Globus pallidus (tissue), 1 donor: ENCODE measurements at places on chromosomes 5 and 9.

DNA sequence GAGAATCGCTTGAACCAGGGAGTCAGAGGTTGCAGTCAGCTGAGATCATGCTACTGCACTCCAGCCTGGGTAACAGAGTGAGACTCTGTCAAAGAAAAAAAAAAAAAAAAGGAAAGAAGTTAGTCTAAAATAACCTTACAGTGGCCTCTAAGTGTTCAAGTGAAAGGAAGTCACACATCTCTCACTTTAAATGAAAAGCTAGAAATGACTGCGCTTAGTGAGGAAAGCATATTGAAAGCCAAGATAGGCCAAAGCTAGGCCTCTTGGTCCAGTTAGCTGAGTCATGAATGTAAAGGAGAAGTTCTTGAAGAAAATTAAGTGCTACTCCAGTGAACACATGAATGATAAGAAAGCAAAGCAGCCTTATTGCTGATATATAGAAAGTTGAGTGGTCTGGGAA lies 38.1 kb downstream of the ITGA1 start:
- no peak for DNase-seq

DNA sequence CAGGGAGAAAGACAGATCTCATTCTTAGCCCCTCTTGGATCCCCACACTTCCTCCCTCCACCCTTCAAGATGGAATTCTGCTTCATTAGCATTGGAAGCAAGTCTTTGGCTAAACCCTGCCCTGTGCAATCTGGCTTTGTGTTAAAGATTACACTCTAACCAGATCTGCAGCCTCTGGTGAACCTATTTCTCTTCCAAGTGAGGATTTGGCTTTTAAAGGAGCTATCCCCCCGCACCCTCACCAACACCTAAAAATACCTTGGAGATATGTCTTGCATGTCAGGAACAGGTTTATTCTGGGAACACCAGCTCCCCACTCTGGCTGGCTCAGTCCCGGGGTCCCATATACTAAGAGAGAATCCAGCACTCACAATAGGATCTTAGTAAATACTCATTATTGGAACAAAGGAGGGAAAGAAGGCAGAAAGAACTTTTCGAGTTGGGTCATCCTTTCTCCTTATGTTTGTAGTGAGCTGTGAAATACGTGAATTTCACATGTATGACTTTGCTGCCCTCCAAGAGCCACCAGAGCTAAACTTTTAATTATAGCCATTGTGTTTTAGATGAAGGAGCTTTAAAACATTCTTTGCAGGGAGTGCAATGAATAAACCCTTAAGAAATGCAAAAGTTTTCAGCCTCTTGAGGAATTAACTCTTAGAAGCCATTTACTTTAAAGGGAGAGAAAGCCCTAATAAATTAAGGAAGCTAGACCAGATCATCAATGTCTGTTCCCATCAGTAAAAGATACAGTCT lies 53.7 kb upstream of the HRH2 start:
- no peak for DNase-seq

DNA sequence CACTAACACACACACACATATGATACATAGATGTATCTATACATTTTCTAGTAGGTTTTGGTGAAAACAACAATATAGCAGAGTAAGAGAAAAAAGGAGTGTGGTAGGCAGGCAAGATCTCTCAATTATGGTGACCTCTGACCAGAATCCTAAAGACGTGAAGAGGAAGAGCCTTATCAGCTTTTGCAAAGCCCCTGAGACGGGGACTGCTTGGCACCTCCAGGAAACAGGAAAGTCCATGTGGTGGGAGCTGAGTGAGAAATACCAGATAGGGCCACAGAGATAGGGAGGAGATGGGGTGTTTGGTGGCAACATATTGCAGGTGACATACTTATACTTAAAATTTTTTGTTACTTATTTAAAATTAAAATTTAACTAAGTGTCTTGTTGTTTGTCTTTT lies 39.9 kb upstream of the CTXN3 start:
- DNase-seq = no peak

GRCh38 chr9:98312365-98312764 lies 56.9 kb upstream of the TBC1D2 start:
- no peak for DNase-seq

DNA sequence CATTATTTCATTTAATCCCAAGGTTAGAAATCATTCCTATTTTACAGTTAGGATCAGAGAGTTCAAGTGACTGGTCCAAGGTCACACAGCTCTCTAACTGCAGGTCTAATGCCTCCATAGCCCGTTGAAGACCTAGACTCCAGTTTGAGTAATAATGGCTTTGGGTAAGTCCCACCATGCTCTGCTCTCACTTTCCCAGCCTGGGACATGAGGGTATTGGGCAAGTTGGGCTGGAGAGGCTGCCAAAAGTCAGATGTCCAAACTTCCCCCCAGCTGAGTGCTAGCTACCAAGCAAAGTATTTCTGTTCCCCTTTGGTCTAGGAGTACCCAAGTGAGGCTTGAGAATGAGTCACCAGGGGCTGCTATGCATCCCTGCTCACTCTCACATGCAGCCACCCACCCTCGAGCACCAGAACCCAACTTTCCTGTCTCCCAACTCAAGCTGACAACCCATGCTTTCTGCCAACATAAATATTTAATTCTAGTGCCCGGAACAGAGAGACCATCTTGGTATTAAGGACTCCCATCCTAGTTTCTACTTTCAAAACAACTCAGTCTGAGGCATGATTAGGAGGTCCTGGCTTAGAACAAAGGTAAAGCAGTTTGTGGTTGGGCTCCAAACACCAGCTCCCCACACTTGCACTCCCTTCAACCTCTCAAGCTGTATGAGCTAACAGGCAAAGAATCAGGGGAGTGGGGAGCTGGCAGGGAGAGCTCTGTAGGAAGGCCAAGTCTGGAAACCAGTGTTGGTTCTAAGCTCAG lies 236.5 kb upstream of the TRIM32 start:
- no peak for DNase-seq
